ENCODE measurements at places on chromosomes 13 and 19. TPM values are rescaled to one million over a fixed set of nuclear protein-coding genes. Genes with fewer than 3 reads are reported as not detected.

Gene C19orf18
- 0.09 TPM for total RNA-seq

Gene ZNF730
- 0.85 TPM for total RNA-seq

Gene EXOSC5
- 18.3 TPM for total RNA-seq

Gene CBY2
- not detected for total RNA-seq

Gene CCNA1
- total RNA-seq = 75.7 TPM

Gene GPI
- 123 TPM for total RNA-seq

Gene ADGRE3
- not detected for total RNA-seq
